ENCODE measurements at places on chromosomes 5 and 9.
A peak's percentile ranks its signal among the peaks of the same experiment; 100 is the strongest.

DNA sequence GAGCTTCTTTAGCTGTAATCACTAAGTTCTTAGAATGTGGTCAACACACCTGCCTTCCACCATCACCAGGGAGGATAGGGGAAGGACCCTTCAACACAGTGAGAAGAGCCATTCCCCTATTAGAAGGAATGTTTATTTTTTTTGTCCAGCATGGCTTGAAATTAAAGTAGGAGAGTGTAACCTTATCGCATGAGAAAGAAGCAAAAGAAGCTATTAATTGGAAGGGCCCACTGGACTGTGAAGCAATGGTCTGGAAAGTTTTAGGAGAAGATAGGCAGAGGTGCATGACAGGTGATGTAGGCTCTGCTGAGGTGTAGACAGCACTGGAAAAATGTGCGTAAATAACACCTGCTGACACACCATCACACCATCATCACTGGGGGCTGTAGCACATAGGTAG lies 1526.0 kb downstream of the MAT2B start:
- DNase-seq: no peak

DNA sequence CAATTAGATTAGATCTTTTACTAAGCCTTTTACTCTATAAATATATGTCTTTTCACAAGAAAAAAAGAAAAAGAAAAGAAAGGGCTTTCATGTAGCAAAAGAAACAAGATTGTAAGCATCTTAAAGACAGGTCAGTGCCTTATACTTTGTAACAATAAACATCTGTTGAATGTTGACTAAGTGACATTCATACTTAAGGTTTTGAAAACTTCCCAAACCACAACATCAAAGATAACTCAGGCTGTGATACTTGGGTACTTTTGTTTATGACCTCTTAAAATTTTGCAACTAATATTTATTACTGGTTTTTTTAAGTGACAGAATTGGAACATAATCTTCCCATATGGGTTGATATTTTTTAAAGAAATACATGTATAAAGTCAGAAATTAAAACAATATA lies 7.4 kb downstream of the GRAMD2B start:
- no peak for DNase-seq

DNA sequence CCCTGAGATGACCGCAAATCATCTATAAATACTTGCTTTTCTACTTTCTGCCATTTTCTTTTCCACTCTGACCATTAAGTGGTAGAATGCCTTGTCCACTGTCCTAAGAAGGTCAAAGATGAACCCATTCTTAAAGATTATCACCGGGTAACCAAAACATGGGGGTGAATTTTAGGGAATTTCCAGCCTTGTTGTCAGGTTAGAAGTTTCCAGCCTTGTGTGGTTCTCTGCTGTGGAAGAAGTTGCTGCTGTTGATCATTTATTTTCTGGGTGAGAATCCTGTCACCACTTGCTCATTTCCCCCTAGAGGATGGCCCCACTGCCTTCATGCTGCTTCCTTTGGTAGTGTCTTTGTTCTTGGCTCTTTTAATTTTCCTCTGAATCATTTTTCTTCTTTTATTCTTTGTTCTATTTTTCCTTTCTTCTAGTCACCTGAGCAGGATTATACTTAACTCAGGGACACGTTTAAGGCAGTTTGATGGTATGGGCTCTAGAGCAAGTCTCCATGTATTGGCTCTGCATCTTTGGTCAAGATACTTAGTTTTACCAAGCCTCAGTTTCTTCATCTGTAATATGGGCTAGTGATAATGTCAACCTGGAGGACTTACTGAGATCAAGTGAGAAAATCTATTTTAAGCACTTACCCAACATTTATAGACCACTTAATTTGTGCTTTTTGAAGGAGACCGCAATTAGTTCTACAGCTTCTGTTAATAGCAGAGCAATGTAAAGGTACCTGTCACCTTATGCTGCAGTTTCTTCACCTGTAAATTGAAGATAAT lies 266.2 kb downstream of the ARHGAP26 start:
- no peak for DNase-seq

GRCh38 chr9:121725008-121725775 lies 73.8 kb downstream of the DAB2IP start:
- peak; percentile 99 for DNase-seq

DNA sequence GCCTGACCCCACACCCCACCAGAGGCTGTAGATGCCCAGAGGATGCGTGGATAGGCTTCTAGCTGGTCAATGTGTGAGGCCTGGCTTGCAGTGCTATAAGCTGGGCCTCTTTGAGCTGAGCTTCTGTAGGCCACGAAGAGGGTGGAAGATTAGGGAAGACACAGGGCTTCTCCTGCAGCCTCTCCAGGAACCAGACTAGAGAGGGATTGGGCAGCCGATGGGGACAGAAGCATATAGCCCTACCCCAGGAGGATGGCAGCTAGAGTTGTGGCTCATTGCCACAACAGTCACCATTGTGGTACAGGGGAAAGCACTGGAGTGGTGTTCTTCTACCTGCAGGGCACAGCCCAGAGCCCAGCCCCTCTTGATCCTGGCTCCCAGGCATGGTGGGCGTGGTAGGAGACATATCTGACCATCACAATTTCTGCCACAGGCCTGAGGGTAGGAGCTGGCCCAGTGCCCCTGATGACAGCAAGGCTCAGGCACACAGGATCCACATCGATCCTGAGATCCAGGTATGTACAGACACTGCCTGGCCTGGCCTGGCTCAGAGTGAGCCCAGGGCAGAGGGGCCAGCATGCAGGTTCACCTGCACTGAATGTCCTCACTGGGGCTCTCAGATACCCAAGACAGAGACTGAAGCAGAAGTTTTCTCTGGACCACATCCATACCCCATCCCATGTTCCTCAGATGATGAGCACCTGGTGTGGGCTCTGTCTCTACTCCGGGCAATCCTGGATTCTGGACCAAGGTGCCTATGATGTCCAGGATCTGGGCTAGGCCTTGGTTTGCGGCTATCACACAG lies 8.7 kb downstream of the PDLIM4 start:
- no peak for DNase-seq

- no peak for DNase-seq
These were observed 82.0 kb downstream of the FRMD3 start for GRCh38 chr9:83456226-83456625.

- peak; percentile 75 for DNase-seq
These were observed 9.6 kb downstream of the PCYOX1L start for GRCh38 chr5:149367249-149367971.

- DNase-seq: no peak
These were observed 41.8 kb upstream of the GABBR2 start for GRCh38 chr9:98750364-98751060.

DNA sequence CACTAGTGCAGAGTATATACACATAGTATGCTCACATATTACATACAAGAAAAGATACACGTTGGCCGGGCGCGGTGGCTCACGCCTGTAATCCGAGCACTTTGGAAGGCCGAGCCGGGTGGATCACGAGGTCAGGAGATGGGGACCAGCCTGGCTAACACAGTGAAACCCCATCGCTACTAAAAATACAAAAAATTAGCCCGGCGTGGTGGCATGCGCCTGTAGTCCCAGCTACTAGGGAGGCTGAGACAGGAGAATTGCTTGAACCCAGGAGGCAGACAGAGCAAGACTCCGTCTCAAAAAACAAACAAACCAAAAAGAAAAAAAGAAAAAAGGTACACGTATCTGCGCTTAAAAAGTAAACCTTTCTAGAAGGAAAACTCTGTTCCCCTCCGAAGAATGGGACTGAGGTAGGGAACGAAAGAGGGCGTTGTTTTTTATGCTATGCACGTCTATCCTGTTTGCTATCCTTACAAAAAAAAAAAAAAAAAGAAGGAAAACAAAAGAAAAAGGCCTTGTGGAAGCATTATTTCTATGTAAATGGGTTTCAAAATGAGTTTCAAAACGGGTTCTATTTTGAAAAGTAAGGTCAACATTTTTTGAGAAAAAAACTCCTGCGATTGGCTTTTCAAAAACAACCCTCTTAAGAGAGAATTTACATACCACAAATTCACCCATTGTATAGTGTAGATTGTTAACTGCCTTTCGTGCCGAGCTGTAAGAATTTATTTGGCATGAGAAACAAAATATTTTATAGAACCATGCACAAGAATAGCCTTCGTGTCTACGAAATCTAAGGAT lies 1.2 kb downstream of the AK3 start:
- peak; percentile 30 for DNase-seq

- no peak for DNase-seq
These were observed 133.0 kb upstream of the IQGAP2 start for GRCh38 chr5:76269932-76270610.

DNA sequence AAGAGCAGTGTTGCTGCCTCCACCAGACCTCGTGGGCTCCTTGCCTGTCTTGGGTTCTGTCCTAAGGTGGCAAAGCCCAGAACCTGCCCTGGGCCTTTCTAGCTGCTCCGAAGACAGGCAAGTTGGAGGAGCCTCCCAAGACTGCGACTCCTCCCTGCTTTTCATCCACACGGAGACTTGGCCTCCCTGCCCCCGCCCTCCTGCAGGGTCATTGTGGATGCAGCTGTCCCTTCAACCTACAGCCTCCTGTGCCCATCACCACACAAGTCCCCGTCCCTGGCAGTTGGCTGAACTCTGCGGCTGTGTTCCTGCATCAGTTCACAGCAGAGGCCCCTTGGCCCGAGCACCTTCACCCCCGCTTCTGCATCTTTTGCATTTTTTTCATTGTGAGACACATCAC lies 59.2 kb downstream of the WNK2 start:
- no peak for DNase-seq

GRCh38 chr5:89168766-89169165 lies 285.8 kb upstream of the MEF2C start:
- no peak for DNase-seq

- no peak for DNase-seq
These were observed 69.6 kb downstream of the CCDC171 start for GRCh38 chr9:15622318-15622971.

GRCh38 chr9:85020791-85021190 lies 351.3 kb downstream of the NTRK2 start:
- DNase-seq: no peak

- no peak for DNase-seq
These were observed 4.3 kb downstream of the SHC3 start for GRCh38 chr9:89174291-89174690.

DNA sequence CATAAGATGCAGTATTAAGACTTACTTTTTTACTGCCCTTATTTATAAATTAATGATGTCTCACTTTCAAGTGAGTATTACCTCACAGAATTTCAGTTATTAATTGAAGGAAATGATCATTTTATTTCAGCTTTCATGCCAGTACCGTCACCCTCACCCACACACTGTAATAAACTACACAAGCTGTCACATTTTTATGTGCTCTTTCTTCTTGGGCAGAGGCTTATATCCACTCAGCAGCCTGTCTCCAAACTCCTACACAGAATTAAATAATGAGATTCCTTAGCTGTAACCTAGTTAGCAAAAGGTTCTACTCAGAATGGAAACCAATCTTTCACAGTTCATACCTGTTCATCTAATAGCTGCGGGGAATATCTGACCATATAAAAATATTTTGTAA lies 1915.8 kb upstream of the CDH6 start:
- no peak for DNase-seq

DNA sequence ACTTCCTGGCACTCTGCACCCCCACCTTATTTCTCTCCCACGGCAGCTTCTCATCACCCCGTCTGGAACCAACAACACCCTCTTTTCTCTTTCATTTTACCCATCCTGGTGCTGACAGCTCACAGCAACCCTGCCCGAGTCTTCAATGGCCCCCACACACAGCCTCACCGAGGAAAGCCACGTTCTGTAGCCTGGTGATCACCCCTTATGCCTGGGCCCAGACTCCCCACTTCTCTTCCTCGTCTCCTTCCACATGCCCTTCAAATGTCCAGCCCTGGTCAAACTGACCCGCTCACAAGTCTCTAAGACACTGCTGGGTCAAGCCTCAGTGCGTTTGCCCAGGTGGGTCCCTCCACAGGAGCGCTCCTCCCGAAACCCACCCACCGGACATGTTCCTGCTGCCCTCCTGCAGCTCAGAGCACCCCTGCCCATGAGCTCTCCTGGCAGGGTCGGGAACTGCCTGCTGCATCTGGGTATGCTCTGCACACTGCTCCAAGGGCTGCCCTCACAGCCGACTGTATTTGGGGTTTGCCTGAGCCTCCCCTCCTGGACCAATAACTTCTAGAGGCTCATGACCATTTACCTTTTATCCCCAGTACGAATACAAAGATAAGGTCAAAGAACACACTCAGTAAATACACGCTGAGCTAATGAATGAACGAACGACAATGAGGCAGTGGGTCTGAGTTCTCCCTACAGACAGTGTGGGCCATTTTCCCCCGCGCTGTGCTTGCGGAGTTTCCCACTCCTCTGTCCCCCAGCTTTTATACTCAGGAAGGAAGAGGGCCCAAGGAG lies 154.7 kb upstream of the PHYKPL start:
- DNase-seq: no peak

GRCh38 chr9:136244122-136244968 lies 1.3 kb downstream of the QSOX2 start:
- no peak for DNase-seq

- no peak for DNase-seq
These were observed 132.0 kb downstream of the PIK3R1 start for GRCh38 chr5:68347536-68347935.
